ENCODE measurements at places on chromosomes 3 and 15.
A peak's percentile ranks its signal among the peaks of the same experiment; 100 is the strongest.

DNA sequence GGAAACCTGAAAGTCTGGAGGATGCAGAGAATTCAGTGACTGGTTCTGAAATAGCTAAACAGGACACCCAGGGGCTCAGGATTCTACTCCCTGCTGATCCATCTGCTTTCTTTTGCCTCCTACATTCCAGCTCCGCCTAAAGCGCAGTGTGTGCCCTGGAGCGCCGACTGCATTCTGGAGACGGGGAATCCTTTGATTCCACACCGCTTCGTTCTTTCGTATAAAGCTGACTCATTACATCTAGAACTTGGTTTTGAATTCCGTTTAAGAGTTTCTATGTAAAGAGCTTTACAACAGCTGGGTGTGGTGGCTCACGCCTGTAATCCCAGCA is 61.8 kb downstream of the SENP2 start:
- no peak for DNase-seq

- DNase-seq: no peak
Measured at GRCh38 chr15:29062626-29063025, 176.9 kb downstream of the APBA2 start.

- DNase-seq: no peak
Measured at GRCh38 chr15:66868918-66869317, 166.9 kb downstream of the SMAD6 start.

GRCh38 chr3:106172780-106173179 is 304.0 kb upstream of the CBLB start:
- DNase-seq: no peak

- DNase-seq: no peak
Measured at GRCh38 chr3:71111784-71112440, 471.6 kb downstream of the FOXP1 start.

DNA sequence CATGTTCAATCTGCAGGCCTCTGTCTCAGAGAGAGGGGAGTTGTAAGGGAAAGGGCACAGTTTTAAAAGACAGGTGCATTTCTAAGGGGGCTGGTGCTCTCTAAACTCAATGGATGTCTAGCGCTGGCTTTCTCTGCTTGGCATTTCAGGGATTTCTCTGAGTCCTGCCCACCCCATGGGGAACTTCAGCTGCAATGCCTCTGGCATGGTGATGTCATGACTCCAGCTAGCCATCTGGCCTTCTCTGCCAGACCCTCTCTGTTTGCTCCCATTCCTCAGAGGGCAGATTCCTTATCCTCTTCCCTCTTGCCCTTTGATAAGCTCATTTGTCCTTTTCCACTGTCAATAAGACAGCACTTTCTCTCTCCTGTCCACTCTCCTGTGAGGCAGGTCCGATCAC is 40.8 kb downstream of the RPLP1 start:
- DNase-seq: no peak

GRCh38 chr3:173823911-173824460 is 426.4 kb downstream of the NLGN1 start:
- DNase-seq: no peak

GRCh38 chr15:90860942-90861675 is 7.3 kb upstream of the FURIN start:
- no peak for DNase-seq

GRCh38 chr3:37287776-37288175 is 113.4 kb upstream of the LRRFIP2 start:
- no peak for DNase-seq

GRCh38 chr15:71810256-71811035 is at the start of gene NR2E3:
Gene NR2E3 (plus strand): TSS chr15:71810554. CDS start chr15:71810744, 190 bp downstream.
- no peak for DNase-seq

- DNase-seq: no peak
Measured at GRCh38 chr15:62068810-62069167, 2.0 kb downstream of the C2CD4A start.

GRCh38 chr3:43207628-43208085 is 78.7 kb upstream of the SNRK start:
- DNase-seq: no peak

- DNase-seq: no peak
Measured at GRCh38 chr3:140128631-140129030, 193.6 kb downstream of the CLSTN2 start.

GRCh38 chr3:189344996-189345395 is 173.2 kb downstream of the TPRG1 start:
- DNase-seq: no peak

- no peak for DNase-seq
Measured at GRCh38 chr3:157487339-157487738, 15.9 kb downstream of the VEPH1 start.

GRCh38 chr3:39101022-39101689 is 6.3 kb downstream of the GORASP1 start:
- DNase-seq: peak; percentile 61

DNA sequence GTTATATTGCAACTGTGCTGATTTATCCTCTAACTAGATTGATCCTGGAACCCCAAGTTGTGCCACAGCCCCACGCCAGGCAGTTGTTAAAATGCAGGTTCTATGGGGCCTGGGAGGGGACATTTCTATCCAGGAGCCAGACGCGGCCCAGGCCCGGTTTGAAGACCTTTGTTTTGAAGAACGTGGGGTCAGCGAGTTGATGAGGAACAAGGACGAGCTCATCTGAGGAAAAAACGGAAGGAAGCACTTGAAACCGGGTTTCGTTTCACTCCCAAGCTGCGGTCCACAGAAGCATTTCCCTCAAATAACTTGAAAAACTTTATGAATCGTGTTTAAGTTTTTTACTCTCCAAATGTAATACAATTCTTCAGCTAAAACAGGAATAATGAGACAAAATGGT is 76.4 kb downstream of the CHSY1 start:
- DNase-seq: no peak

- no peak for DNase-seq
Measured at GRCh38 chr3:136714020-136714419, 38.2 kb downstream of the STAG1 start.

DNA sequence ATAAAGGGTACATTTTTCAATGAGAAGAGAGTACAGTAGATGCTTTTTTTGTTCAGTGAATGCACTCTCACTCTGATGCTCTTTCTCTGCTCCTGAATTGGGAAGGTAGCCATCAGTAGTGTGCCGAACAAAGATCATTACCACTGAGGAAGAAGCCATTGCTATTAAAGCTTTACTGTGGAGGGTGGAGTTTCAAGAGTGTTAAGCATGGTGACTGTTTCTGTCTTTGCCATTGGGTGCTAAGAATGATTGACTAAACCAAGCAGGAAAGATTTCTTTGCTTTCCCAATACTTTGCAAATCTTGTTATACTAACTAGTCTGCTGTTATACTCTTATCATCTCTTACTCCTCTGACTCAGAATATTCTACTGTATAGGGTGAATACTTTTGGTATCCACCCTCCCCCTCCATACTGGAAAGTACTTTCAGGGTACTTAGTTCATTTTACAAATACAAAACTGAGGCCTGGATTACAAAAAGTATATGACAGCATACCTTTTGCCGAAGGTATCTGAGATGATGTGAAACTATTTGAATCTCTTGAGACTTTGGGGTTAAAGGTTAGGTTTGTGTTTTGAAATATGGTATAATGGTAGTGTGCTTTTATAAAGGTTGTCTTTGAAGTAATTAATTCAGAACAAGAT is 1.7 kb downstream of the RAB11A start:
- DNase-seq: no peak

- no peak for DNase-seq
Measured at GRCh38 chr3:122273498-122273897, 51.5 kb upstream of the CSTA start.

- no peak for DNase-seq
Measured at GRCh38 chr3:172159962-172160538, 120.7 kb downstream of the FNDC3B start.

- DNase-seq: no peak
Measured at GRCh38 chr3:10000686-10001085, 14.0 kb upstream of the EMC3 start.

- DNase-seq: no peak
Measured at GRCh38 chr3:113094337-113095221, 103.8 kb downstream of the GTPBP8 start.

DNA sequence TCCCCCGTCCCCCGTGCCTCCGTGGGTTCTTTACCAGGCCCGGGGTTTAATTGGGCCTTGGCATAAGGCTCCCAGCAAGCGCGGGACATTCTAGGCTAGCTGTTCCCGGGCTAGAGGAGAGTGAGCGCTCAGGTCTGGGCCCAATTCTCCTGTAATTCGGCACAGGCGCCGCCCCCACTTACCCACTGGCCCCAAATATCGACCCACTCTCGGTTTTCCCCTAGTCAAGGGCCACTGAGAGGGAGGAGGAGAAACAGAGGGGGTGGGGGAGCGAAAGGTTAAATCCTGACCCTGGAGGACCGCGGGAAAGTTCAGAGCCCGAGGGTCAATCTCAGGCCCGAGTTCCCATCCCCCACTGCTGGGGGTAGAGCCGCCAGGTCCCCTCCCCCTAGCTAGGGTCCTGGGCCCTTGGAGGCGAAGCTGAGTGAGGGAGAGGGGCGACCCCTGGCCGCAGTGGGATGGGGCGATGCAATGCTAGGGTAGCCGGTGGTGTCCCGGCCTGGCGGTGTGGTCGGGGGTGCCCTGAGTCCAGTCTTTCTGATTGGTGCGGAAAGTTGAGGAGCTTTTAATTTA is 8.5 kb upstream of the ONECUT1 start:
- DNase-seq: no peak

DNA sequence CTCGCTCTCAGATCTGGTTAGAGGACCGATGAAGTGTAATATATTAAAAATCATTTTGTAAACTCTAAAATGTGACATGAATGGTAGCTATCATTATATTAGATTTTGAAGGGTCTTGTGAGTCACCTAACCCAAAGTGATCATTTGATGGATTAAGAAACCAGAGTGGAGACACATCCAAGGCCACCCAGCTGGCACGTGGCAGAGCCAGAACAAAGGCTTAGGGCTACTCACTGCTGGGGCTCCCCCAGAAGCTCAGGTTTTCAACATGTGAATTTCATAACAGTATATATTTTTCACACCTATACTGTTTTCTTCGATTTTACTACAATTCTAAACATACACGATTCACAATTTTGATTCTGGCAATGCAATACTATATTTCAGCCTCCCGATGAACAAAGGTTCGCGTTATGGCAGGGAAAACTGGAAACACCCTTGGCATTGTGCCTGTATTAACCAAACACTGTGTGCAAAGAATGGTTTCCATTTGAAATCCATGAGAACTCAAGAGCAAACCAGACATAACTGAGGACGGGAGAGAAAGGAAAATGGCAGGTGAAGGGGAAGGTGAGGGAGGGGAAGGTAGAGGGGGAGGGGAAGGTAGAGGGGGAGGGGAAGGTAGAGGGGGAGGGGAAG is 88.9 kb downstream of the ADAMTS17 start:
- DNase-seq: no peak

DNA sequence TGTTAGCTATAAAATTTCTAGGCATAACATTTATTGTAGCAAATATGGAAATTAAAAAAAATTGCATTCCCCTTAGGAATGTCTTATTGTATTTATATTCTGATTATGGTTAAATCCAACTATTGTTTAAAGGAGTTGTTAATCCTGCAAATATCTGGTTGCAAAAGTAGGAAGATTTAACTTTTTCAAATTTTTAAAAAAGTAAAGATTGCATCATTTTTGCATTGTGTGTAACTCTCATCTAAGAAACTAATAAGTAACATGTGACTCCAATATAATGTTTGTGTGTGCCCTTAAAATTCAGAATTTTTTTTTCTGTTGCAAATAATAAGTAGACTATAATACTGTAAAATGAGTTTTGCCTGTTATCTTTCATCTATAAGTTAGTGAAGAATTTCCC is 204.1 kb upstream of the DPH6 start:
- no peak for DNase-seq

- DNase-seq: no peak
Measured at GRCh38 chr15:89126009-89126408, 37.8 kb downstream of the ABHD2 start.

DNA sequence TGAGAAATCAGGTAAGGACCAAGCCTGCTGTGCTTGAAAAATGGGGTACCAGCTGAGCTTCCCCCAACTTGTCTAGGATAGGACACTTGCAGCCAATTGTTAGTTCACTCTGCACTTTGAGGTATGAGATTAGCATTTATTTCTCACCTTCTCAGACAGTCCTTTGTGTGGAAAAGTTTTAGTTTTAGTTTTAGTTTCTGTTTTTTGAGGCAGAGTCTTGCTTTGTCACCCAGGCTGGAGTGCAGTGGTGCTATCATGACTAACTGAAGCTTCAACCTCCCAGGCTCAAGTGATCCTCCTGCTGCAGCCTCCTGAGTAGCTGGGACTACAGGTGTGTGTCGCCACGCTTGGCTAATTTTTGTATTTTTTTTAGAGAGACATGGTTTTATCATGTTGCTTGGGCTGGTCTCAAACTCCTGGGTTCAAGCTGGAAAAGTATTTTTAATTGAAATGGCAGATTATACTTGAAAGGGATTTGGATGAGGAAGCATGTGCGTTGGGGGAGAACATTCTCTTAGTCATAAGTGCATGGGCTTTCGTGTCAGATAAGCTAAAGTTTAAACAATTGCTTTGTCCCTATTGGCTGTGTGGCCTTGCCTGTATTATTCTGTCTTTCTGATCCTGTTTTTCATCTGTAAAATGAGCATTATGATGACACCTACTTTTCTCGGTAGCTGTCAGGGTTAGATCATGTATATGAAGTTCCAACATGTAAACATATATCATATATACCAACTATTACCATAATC is 25.2 kb upstream of the CCK start:
- no peak for DNase-seq

- no peak for DNase-seq
Measured at GRCh38 chr15:28096411-28096669, 2.8 kb downstream of the OCA2 start.

GRCh38 chr15:31271711-31272557 is 54.7 kb upstream of the KLF13 start:
- DNase-seq: no peak

DNA sequence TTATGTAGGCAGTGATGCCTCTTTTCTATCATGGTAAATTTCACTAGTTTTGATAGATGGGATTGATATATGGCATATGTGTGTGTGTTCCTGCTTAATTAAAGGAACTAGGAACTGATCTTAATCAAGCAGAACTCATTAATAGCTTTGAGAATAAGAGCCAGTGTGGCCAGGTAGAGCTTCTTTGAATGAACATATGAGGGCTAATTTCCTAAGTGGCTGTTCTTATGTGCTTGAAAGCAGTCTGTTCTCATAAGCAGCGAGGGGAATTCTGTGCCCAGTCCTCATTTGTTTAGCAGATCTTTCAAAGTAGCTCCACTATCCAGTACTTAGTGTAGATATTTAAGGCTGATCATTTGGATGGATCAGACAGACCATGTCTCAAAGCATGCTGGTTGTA is 164.2 kb downstream of the GABRG3 start:
- no peak for DNase-seq

- no peak for DNase-seq
Measured at GRCh38 chr3:88775026-88775690, 332.3 kb upstream of the EPHA3 start.

- no peak for DNase-seq
Measured at GRCh38 chr3:62554264-62554799, 181.0 kb upstream of the FEZF2 start.

Measured in stimulated activated naive CD8-positive, alpha-beta T cell treated with anti-CD3 and anti-CD28 coated beads, Interleukin-15, Interleukin-2, amounts not matched to agents 100 U/mL and 50 U/mL, for 24 hours (primary cell).